ENCODE measurements at places on chromosomes 7 and 10.

- no peak for DNase-seq
Observed at GRCh38 chr10:398954-399353, 263.7 kb downstream of the ZMYND11 start.

- no peak for DNase-seq
Observed at GRCh38 chr10:12006671-12007070, 35.9 kb downstream of the UPF2 start.

DNA sequence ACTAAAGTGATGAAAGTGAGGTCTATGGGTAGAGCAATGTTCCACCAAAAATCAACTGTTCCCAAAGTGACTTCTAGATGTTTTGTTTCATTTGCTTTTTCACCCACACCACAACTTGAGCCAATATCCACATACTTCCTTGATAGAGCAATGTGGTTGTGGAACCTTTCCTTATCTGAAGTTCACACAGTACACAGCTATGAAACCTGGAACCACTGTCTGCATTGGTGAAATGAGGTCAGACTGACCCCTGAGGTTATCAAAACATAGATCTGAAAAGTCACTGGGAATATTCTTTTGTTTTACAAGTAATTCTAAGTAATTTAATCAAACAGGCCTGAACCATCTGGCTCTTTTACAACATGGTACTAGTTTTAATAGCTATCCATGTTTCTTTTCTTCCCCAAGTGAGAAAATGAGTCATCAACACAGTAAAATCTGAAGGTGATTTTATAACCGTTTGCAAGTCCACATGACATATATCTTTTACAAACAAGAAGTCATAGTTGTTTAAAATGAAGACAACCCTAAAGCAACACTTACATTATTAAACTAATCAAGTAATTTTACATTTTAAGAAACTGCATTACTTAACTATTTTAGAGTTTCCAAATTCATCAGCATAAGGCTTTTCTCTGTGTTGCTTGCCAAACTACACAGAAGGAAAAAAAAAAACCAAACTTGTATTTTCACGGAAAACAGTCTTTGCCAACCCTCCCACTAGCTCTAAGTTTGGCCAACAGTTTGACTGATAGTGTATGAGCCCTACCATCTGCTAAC lies 80.3 kb downstream of the LRRC17 start:
- DNase-seq: no peak

- DNase-seq: no peak
Observed at GRCh38 chr7:37033141-37033540, 308.8 kb upstream of the AOAH start.

- no peak for DNase-seq
Observed at GRCh38 chr7:66050990-66051448, 24.6 kb upstream of the ASL start.

DNA sequence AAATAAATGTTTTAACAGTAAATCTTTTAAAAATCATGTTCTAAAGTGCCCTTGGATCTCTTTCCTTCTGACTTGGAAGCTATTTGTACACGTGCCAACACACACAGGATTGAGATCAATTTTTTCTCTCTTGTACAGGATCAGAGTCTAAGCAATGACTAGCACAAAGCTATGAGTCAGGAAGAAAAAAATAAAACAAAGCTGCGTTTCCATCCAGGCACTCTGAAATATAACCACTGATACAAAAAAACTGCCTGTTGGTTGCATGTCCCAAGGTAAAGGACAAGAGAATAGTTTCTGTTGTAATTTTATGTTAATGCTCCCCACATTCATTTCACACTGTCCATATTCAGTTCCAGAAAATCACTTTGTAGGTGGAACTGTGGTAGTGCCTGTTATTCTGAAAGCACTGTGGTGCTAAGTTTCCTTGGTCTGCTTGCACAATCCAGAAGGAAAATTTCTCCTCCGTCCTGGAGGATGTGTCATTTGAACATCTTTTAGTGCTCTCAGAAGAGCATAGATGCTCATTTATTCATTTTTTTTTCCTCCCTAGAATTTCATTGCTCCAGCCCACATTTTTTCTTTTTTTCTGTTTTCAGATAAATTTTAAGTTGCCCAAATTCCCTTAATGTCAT lies 113.4 kb downstream of the PLXDC2 start:
- no peak for DNase-seq

- no peak for DNase-seq
Observed at GRCh38 chr10:131897297-131897899, 3.4 kb upstream of the PPP2R2D start.

DNA sequence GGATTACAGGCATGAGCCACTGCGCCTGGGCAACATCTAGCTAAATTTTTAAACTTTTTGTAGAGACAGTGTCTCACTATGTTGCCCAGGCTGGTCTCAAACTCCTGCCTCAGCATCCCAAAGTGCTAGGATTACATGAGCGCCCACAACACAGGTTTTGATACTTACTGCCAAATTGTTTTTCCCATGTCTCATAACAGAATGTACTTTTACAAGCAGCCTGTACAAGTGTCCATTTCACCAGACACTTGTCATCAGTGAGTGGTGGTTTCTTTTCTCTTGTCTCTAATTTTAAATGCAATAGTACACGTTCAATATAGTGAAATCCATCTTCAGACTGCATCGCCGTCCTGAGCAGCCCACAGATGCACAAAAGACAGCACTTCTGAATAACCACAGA lies 116.4 kb upstream of the LYZL2 start:
- DNase-seq: no peak

GRCh38 chr10:16105082-16105481 lies 244.8 kb upstream of the MINDY3 start:
- no peak for DNase-seq

- no peak for DNase-seq
Observed at GRCh38 chr7:157740251-157740798, 403.5 kb downstream of the DNAJB6 start.

- no peak for DNase-seq
Observed at GRCh38 chr7:3174515-3175284, 126.4 kb upstream of the SDK1 start.

DNA sequence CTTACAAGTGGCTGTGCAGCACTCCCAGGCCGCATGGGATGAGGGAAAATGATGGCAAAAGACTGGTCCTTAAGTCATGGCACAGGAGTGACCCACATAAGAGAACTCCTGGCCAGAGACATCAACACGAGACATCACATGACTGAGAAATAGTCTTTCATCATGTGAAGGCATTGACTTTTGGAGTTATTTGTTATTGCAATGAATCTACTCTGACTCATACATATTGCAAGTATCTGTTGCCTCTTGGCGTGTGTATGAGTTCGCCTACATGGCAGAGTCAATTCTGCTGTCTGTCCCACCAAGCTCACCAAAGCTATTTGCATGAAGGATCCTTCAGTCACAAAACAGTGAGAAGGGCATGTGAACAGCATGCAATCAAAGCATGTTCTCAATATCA lies 59.7 kb upstream of the HABP2 start:
- DNase-seq: no peak

DNA sequence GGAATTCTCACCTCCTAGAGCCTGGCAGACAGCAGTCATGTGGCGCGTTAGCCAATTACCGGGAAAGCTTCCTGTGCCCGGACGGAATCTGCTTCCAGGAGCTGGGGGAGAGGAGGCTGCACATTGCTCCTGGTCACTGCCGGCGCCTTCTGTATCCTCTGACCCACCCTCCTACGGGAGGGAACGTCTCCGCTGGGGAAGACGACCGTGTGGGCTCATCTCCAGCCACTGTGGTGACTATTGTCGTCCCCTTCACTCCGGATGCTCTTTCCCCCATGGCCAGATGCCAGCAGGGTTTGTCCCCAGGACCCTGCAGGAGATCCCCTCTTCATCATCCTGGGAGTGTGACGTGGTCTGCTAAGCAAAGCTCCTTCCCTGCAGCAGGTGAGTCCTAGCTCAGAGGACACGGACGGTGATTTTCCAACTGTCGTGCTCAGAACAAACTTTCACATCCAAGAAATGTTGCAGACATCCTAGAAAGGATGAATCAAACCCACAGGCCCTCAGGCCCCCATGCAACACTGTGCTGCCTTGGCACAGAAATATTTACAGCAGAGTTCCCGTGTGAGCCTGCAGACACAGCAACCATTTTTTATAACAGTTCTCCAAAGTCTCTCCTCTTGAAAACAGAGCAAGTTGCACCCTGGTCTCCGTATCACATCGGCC lies 29.6 kb upstream of the FAM20C start:
- no peak for DNase-seq

GRCh38 chr7:97218767-97219166 lies 101.3 kb downstream of the SDHAF3 start:
- no peak for DNase-seq

- no peak for DNase-seq
Observed at GRCh38 chr7:118644346-118644745, 419.8 kb downstream of the ANKRD7 start.

DNA sequence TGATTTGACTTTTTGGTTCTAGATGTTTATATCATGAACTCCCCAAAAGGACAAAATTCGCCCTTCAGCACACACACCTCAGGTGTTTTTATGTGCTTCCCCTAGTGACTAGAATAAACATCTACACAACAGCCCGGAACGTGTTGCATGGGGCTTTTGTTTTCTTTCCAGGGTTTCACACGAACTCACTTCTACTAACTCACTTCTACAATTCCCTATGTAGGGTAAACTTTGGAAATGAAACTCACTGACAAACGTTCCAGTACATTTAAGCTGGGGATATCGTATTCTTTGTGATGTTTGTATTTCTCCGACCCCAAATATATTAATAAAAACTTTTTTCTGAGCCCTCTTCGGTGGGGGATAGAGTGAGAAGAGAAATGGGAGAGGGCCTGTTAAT lies 1.4 kb downstream of the TRA2A start:
- no peak for DNase-seq

GRCh38 chr10:12795315-12796110 lies 206.0 kb downstream of the CCDC3 start:
- no peak for DNase-seq

- no peak for DNase-seq
Observed at GRCh38 chr10:10786109-10787090, 231.3 kb upstream of the CELF2 start.

GRCh38 chr10:32943854-32944661 lies 14.0 kb downstream of the ITGB1 start:
- DNase-seq: no peak

DNA sequence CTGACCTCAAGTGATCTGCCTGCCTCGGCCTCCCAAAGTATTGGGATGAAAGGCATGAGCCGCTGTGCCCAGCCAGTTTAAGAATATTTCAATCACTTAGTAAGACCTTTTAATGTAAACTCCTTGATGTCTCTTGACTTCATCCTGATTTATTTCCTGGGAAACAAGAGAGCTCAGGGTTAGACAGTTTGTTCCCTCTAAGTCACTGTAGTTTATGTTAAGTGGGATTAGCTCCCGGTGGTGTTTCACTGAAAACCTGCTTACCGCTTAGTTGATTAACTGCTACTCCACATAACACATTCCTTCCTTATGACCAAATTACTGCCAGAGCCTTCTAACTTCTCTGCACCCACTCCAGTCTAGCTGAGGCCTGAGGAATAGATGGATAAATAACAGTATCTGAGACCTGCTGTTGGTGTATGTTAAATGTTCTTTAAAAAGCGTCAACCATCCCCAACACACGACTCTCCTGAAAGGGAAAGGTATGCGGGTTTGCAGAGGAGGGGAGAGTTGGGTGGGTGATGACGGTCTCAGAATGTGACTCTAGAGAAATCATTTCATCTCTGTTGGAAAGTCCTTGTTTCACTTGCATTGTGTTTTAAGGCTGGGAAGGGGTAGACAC lies 48.7 kb downstream of the CREB3L2 start:
- DNase-seq: no peak

- DNase-seq: no peak
Observed at GRCh38 chr10:48480397-48481374, 124.2 kb downstream of the ARHGAP22 start.

GRCh38 chr10:121900443-121901174 lies 27.2 kb downstream of the ATE1 start:
- DNase-seq: no peak

DNA sequence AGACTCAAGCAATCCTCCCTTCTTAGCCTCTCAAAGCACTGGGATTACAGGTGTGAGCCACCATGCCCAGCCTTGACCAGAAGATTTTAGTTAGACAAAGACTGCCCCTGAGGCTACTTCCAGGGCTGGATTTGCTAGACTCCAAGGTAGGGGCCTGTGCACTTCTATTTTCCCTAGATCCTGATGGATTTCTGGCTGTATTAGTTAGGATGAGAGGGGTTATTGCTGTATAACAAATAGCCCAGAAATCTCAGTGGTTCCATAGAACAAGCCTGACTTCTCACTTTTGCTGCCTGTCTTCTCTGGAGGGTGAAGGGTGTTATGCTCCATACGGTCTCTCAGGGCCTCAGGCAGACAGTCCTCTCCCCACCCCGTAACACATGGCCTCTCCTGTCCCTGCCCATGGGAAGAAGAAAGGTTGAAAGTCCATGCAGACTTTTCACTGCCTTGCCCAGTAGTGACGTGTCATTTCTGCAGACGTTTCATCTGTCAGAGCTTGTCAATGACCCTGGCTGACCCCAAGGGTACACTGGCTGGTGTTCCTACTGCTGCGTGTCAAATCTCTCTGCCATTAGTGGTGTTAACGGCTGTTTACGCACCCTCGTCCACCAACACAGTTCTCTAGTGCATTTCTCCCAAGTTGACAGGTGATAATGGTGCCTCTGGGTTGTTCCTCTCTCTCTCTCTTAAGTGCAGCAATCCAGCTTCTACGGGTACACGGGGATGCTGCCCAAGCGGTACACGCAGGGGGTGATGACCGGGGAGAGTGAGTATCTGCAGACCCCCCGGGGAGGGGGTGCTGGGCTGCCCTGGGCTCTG lies 11.6 kb downstream of the SLC29A4 start:
- DNase-seq: no peak

GRCh38 chr10:18164748-18165361 lies 24.6 kb downstream of the CACNB2 start:
- DNase-seq: no peak

- no peak for DNase-seq
Observed at GRCh38 chr7:6057316-6058129, 26.3 kb downstream of the ANKRD61 start.

- DNase-seq: no peak
Observed at GRCh38 chr10:30639946-30640786, 10.6 kb upstream of the LYZL2 start.

GRCh38 chr10:77555591-77556212 lies 81.9 kb downstream of the KCNMA1 start:
- no peak for DNase-seq

DNA sequence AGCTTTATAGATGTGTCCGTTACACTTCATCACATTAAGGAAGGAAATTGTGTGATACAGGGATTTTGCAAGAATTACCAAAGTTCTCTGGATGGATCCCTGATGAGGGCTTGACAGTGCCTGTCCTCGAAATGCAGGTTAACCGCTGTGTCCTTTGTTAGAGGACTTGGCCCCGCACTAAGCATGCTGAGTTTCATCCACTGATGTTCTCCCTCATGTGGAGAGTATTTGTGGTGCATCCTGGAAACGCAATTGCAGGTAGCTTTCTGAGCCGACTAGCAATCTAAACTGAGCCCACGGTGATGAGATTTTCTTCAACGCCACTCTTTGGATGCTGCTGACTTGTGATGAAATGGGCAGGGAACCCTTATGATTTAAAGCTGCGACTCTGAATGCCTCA lies 71.9 kb upstream of the STK17A start:
- no peak for DNase-seq

DNA sequence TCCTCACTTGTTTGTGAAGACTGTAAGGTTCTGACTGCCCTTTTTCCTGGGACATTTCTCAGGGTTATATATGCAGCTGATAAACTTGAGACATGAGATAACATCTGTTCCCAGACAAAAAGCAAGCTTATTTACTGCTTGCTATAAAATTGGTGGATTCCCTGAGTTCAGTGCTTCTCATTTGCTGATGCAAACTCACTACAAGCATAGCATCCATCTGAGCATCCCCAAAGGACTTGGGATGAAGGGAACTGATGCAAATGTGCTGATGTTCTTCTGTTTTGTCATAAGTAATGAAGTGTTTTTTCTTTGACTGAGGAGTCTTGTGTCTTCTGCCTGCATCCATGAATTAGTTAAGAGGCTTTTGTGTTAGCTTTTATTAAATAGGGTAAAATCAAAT lies 183.2 kb downstream of the ADK start:
- DNase-seq: no peak
